ENCODE measurements at places on chromosomes 12 and 14. TPM values are rescaled to one million over a fixed set of nuclear protein-coding genes. Genes with fewer than 3 reads are reported as not detected.
A peak's percentile ranks its signal among the peaks of the same experiment; 100 is the strongest.

- H3K4me3 ChIP-seq = no peak overlapping the region
- peaks cover 6% of the 10 kb centered on the region for H3K36me3 ChIP-seq
- H3K4me1 ChIP-seq = no peaks in the 10 kb centered on the region
- H3K27me3 ChIP-seq = peaks cover 91% of the 10 kb centered on the region
- DNase-seq = no peak
- no peak overlapping the region for H3K27ac ChIP-seq
Measured at GRCh38 chr14:106069804-106070625, 543.6 kb downstream of the TMEM121 start.

GRCh38 chr14:49679271-49679670 lies 8.7 kb downstream of the POLE2 start:
- H3K27ac ChIP-seq = no peak overlapping the region
- DNase-seq = no peak
- no peaks in the 10 kb centered on the region for H3K4me1 ChIP-seq
- no peak overlapping the region for H3K4me3 ChIP-seq
- no peaks in the 10 kb centered on the region for H3K27me3 ChIP-seq

DNA sequence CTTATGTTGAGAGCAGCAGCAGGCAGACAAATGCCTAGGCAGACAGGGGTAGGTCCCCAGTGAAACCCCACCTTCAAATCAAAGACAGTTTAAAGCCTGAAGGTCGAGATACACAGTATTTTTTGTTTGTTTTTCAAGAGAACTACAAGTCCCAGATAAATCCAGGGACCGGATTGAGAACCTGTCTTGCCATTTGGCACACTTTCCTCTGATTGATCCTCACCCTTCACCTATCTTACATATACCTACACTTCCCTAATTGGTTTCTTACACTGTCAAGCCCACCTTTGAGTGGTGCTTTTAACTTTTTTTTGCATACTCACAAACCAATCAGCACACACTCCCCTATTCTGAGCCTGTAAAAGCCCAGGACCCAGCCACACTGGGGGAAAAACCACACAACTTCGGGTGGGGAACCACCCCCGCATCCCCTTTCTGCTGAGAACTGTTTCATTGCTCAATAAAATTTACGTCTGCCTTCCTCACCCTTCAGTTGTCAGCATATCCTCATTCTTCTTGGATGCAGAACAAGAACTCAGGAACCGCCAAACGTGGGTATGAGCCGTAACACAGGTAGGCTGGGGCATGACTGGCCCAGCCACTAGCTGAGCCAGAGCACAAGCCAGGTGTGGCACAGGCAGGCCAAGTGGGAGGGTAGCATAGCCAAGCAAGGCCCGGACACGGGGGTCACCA lies 11.1 kb downstream of the DICER1 start:
- no peaks in the 10 kb centered on the region for H3K27me3 ChIP-seq
- H3K4me3 ChIP-seq = peak overlapping the region; percentile 17

- no peak overlapping the region for H3K4me3 ChIP-seq
- H3K36me3 ChIP-seq = no peaks in the 10 kb centered on the region
- H3K27ac ChIP-seq = no peak overlapping the region
- peaks cover 50% of the 10 kb centered on the region for H3K4me1 ChIP-seq
- H3K27me3 ChIP-seq = no peaks in the 10 kb centered on the region
Measured at GRCh38 chr12:52220477-52220876, 12.6 kb upstream of the KRT7 start.

- no peaks in the 10 kb centered on the region for H3K27me3 ChIP-seq
- peak; percentile 72 for DNase-seq
- no peak overlapping the region for H3K4me3 ChIP-seq
- no peaks in the 10 kb centered on the region for H3K36me3 ChIP-seq
- H3K4me1 ChIP-seq = no peaks in the 10 kb centered on the region
Measured at GRCh38 chr14:72420749-72421474, 473.0 kb downstream of the DPF3 start.

DNA sequence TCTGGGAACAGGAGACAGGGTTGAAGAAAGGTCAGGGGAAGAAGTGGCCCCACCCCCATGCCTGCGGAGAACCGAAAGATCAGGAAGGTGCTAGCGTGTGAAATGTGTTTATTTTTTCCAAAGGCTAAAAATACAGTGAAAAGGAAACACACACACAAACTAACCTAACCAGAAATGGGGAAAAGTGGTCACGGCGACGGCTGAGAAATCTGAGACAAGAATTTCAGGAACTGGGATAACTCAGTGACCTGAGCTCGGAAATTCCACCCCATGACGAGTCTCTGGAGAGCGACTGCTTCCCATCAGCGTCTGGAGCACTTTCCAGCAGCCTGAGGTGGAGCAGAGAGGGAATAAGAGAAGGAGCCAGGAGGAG lies 16.6 kb upstream of the RND1 start:
- peaks cover 6% of the 10 kb centered on the region for H3K36me3 ChIP-seq
- H3K27me3 ChIP-seq = peaks cover 27% of the 10 kb centered on the region
- no peak for DNase-seq
- H3K27ac ChIP-seq = no peak overlapping the region
- no peak overlapping the region for H3K4me3 ChIP-seq
- peaks cover 8% of the 10 kb centered on the region for H3K4me1 ChIP-seq

DNA sequence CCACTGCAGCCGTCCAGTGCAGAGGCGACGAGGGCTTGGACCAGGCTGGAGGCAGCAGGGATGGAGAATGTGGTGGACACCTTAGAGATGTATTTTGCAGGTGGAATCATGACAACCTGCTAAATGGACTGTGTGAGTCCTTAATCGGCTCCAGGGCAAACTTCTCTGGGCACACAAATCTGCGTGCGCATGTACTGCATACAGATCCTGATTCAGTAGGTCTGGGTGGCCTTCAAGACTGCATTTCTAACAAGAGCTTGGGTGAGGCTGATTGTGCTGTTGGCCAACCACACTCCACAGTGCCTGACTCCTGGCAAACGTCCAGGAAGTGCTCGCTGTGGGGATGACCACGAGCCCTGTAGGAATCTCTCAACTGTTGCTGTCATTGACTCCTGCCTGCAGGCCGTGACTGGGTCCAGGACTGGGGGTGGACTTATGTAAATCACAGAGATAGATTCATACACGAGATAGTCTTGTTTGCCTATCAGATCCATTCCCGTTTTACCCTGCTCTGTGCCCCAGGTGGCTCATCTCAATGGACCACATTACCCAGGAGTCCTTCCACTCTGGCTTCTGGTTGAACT lies 27.2 kb downstream of the JDP2 start:
- peaks cover 52% of the 10 kb centered on the region for H3K4me1 ChIP-seq
- H3K4me3 ChIP-seq = no peak overlapping the region
- peak; percentile 59 for DNase-seq
- H3K36me3 ChIP-seq = peaks cover 26% of the 10 kb centered on the region
- no peak overlapping the region for H3K27ac ChIP-seq
- H3K27me3 ChIP-seq = no peaks in the 10 kb centered on the region

- no peaks in the 10 kb centered on the region for H3K4me1 ChIP-seq
- DNase-seq = no peak
- no peak overlapping the region for H3K27ac ChIP-seq
- H3K27me3 ChIP-seq = peaks cover 17% of the 10 kb centered on the region
- no peaks in the 10 kb centered on the region for H3K36me3 ChIP-seq
Measured at GRCh38 chr14:101215266-101215665, 311.7 kb upstream of the RTL1 start.

DNA sequence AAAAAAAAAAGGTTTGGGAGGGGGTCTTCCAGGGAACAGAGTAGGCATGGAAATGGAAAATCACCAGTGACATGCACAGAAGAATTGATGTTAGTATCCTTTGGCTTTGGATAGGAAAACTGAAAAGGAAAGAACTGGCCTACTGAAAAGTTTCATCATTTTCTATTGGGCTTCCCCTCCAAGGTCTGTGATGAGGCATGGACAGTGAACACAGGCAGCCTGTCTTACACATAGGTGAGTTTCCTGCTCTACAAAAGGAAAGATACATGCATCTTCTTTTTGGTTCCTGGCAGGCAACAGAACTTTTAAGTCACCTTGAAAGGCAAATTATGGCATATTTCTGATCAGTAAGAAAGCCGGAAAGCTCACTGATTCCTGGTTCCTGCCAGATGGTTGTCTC lies 5.8 kb downstream of the BMAL2 start:
- H3K4me1 ChIP-seq = peaks cover 37% of the 10 kb centered on the region
- DNase-seq = no peak
- no peak overlapping the region for H3K27ac ChIP-seq

GRCh38 chr14:92932448-92933395 lies 9.8 kb downstream of the CHGA start:
- H3K36me3 ChIP-seq = peaks cover 4% of the 10 kb centered on the region
- no peak overlapping the region for H3K27ac ChIP-seq
- peaks cover 18% of the 10 kb centered on the region for H3K4me1 ChIP-seq
- no peaks in the 10 kb centered on the region for H3K27me3 ChIP-seq
- no peak for DNase-seq

GRCh38 chr14:35248476-35248788 lies 43.8 kb upstream of the PSMA6 start:
- H3K27me3 ChIP-seq = no peaks in the 10 kb centered on the region
- no peak overlapping the region for H3K27ac ChIP-seq
- no peak overlapping the region for H3K4me3 ChIP-seq
- no peak for DNase-seq

GRCh38 chr14:24052656-24053547 lies 1.1 kb downstream of the CARMIL3 start:
- DNase-seq = peak; percentile 27
- peaks cover 91% of the 10 kb centered on the region for H3K27me3 ChIP-seq
- no peak overlapping the region for H3K27ac ChIP-seq
- peaks cover 12% of the 10 kb centered on the region for H3K4me1 ChIP-seq
- H3K36me3 ChIP-seq = peaks cover 9% of the 10 kb centered on the region

- DNase-seq = no peak
- H3K4me1 ChIP-seq = peaks cover 18% of the 10 kb centered on the region
- no peaks in the 10 kb centered on the region for H3K27me3 ChIP-seq
- H3K36me3 ChIP-seq = peaks cover 7% of the 10 kb centered on the region
- H3K4me3 ChIP-seq = no peak overlapping the region
Measured at GRCh38 chr14:63710497-63710896, 17.4 kb downstream of the SGPP1 start.

DNA sequence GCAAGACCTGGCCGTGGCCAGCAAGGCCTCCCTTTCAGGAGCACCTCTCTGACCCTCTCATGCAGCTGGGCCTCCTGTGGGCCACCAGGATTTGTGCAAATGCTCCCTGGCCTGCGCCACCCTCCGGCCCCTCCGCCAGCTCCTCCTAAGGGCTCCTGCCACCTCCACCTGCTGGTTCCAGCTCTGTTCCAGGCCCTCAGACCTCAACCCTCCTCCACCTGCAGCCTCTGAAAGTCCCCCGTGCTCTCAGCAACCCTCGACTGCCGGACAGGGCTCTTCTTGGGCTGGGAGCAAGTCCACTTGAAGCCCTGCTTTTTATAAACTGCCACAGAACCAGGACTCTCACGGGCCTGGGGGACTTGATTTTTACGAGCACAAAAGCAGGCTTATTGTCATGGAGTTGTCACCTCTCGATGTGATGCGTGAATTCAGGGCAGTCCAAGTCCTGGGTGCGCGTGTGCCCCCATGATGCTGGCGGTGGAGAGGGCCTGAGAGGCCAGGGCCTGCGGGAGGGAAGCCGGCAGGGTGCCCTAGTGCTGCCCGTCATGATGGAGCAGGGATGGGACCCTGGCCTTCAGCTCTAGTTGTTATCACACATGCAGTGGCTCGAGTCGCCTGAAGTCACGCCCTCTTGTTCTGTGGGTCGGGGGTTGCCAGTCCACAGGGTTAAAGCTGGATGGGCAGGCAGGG lies 9.1 kb downstream of the TEDC1 start:
- H3K4me3 ChIP-seq = no peak overlapping the region
- no peaks in the 10 kb centered on the region for H3K27me3 ChIP-seq
- no peak overlapping the region for H3K27ac ChIP-seq
- peaks cover 16% of the 10 kb centered on the region for H3K36me3 ChIP-seq

The ABCC9 gene
- total RNA-seq = 0.12 TPM

DNA sequence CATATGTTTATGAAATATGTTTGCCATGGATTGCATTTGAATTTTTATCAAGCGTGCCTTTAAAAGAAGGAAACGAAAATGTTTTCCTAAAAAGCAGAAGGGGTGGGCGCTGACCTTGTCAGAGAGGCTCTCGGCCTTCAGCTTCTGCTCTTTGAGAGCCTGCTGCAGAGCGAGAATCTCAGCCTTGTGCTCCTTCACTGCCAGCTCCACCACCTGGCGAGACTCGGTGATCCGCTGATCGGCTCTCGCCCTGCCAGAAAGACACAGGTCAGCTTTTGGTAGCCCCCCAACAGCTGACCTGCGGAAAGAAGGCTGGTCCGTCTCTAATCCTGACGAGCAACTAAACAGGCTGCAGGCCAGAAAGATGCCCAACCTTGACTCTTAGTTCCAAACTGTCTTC lies 62.4 kb downstream of the PRKAB1 start:
- DNase-seq = no peak
- no peak overlapping the region for H3K27ac ChIP-seq
- no peak overlapping the region for H3K4me3 ChIP-seq
- no peaks in the 10 kb centered on the region for H3K4me1 ChIP-seq
- no peaks in the 10 kb centered on the region for H3K27me3 ChIP-seq

DNA sequence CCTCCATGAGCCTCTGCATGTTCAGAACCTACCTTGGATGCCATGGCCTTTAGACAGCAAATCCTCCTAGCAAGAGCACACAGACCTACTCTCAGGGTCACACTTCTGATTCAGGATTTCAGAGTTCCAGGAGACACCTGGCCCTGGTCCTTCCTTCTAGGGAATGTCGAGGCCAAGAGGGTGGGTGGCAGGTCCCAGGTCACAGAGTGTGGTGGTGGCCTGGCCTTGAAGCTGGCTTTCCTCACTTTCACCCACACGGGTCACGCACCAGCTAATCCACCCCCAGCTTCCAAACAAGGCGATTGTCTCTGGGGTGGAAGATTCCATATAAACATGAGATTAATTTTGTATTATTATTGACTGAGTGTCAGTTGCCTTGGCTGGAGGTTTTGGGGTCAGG lies 328.3 kb upstream of the RTL1 start:
- no peak overlapping the region for H3K4me3 ChIP-seq
- DNase-seq = no peak
- H3K36me3 ChIP-seq = no peaks in the 10 kb centered on the region

DNA sequence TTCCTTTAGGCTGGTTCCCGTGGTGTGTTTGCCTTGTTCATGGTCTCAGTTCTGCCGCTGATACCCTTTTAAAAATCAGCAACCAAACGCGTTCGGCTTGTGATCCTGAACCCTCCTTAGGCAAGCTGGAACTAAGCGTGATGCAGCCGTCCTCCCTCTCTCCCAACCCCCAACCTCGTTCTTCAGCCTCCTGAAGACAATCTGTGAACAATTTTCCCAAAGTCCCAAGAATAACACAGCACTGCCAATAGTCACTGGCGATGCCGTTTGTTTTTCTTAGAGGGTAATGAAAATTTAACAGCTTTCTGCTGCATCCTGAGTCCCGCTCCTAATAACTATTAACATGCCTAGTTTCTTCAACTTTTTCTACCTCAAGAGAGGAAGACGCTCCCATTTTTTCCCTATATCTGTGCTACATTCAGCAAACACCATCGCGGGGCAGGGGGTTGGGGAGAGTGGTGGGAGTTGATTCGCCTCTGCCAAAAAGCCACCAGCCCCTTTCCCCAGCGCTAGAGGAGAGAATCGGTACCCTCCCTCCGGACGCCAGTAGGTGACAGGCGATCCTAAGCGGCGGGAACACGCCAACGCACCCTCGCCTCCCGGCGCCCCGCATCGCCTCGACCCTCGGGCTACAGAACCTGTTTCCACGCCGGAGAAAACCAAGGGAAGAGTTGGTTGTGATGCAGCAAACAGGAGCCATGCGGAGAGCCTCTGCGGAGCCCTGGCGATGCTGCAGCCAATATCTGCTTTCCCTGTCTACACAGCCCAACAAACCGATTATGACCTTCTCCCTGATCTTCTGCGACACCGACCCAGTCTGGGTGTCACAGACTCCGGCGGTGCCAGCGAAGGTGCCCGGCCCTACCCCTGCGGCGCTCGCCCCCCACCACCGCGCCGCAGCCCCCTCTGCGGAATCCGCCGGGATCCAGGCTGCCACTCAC lies 752 bp downstream of the PRICKLE1 start:
- peak overlapping the region; percentile 81 for H3K4me3 ChIP-seq
- H3K27me3 ChIP-seq = no peaks in the 10 kb centered on the region
- DNase-seq = peak; percentile 50
- peaks cover 7% of the 10 kb centered on the region for H3K36me3 ChIP-seq
- H3K27ac ChIP-seq = peak overlapping the region; percentile 8
